Aorta (tissue), 5 donors: ENCODE measurements at places on chromosomes 2 and 18. TPM values are rescaled to one million over a fixed set of nuclear protein-coding genes. Genes with fewer than 3 reads are reported as not detected.
A peak's percentile ranks its signal among the peaks of the same experiment; 100 is the strongest.

- no peak for DNase-seq
These were observed 2173.5 kb upstream of the PIK3C3 start for GRCh38 chr18:39781565-39781964.

GRCh38 chr2:150690870-150691269, 203.4 kb upstream of the RND3 start:
- no peak for DNase-seq

DNA sequence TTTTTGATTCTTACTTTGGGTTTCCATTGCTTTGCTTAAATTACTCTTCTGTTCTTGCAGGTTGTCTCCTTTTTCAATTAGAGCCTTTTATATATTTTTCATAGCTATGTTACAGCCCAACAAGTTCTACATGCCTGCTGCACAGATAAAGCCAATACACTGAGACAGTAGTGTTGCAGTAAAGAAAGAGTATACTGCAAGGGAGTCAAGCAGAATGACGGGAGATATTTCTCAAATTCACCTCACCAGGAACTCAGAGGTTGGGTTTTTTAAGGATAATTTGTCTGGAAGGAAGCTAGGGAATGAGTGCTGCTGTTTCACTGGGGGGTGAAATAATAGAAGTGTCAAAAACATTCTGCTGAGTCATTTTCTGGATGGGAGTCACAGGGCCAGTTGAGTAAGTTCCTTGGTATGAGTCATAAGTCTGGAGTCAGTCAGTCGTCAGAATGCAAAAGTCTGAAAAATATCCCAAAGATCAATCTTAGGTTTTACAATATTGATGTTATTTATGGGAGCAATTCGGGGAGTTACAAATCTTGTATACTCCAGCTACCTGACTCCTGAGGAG, 193.0 kb upstream of the RGPD4 start:
- DNase-seq, result no peak

GRCh38 chr2:239736358-239737143, 288.6 kb downstream of the NDUFA10 start:
- DNase-seq, result no peak

- DNase-seq, result no peak
These were observed 56.5 kb downstream of the TCF7L1 start for GRCh38 chr2:85189606-85190270.

GRCh38 chr2:174618179-174618578, 20.6 kb upstream of the WIPF1 start:
- DNase-seq, result no peak

GRCh38 chr2:71720596-71721361, 267.4 kb downstream of the DYSF start:
- DNase-seq, result no peak

DNA sequence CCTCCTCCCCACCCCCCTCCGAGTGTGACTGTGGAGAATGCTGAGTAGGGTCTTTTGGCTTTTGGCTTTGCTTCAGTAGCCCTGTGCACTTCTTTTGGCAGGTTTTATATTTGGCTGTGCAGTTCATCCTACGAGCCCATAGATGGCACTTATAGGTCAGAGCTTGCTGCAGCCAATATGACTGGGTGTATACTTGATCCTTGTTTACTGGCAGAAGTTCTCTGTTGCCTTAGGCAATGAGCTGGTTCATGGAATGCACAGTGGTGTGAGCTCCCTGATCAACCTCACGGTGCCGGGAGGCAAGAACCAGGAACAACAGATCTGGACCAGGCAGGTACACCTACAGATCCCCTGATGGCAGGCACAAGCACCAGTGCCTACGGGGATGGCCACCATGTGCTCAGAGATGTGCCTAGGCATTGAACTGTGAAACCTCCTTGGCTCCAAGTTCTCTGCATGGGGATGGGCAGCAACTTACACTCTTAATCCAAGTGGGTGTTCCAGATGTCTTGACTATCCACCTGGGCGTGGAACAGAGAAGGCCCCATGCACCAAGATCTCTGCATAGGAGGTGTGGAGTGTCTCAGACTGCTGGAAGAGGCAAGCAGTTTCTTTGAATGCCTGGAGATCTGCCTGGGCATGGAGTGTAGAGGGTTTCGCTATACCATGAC, 190.4 kb downstream of the KIAA1328 start:
- no peak for DNase-seq

GRCh38 chr18:63197246-63197869, 122.2 kb downstream of the BCL2 start:
- DNase-seq, result no peak

- DNase-seq, result no peak
These were observed 1.2 kb downstream of the PCARE start for GRCh38 chr2:29072971-29073725.

GRCh38 chr2:204888222-204888621, 342.9 kb downstream of the PARD3B start:
- DNase-seq, result no peak

GRCh38 chr2:180790891-180791290, 189.5 kb upstream of the UBE2E3 start:
- no peak for DNase-seq

- no peak for DNase-seq
These were observed 35.9 kb downstream of the SOWAHC start for GRCh38 chr2:109649736-109650695.

DNA sequence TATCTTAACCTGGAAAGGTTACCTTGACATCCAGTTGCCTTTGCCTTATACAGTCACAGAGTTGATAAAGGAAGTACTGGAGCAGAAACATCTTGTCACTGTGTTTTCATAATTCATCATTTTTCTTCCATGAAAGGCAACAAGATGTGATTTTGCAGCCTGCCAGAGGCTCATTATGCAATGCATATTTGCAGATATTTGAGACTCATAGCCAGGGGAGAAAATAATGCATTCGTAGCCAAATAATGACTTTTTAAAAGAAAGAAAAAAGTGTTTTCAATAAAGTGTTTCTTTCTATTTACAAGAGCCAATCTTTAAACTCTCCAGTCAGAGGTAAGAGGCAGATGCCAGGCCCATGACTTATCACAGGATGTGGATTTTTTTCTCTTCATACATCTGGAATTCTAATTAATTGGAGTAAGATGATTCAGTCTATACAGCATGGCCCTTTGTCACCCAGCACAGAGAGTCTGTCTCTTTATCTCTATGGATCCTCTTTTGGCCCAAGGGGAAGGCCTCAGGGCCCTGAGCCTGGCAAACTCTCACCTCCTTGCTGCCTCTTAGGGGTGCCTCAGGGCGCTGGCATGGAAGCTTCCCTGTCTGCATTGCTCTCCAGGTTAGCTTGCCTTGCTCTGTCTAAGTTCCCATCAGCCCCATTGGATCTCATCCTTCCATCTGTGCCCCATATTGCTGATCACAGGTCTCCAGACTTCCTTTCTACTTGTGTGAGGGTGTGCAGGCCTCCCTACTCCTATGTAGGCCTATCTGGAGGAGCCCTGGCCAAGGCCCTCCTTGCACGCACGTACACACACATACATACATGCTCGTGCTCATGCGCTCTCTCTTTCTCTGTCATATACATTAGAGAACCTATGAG, 247.7 kb downstream of the TPGS2 start:
- no peak for DNase-seq

- no peak for DNase-seq
These were observed 11.3 kb upstream of the DPP4 start for GRCh38 chr2:162085090-162085891.

DNA sequence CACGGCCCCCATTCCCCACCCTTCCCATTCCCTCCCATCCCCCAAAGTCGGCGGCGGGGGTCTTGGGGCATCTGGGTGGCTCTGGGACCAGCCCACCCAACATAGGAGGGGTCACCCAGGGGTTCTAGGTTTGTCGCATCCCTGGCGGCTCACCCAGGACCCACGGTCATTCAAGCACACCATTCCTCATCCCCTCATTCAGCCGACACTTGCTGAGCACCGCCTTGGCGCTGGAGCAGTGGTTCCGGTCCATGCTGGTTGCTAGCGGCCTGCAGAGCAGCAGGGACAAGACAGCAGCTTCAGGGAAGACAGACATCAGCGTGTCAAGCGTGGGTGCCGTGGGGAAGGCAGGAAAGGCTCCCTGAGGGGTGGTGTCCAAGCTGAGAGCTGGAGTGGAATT, 50.5 kb upstream of the OTOS start:
- DNase-seq, result peak; percentile 36

- DNase-seq, result no peak
These were observed 74.2 kb downstream of the VWA3B start for GRCh38 chr2:98161186-98161585.

- DNase-seq, result no peak
These were observed 77.2 kb upstream of the FIGN start for GRCh38 chr2:163812926-163813520.

- DNase-seq, result no peak
These were observed 1162.7 kb upstream of the ZEB2 start for GRCh38 chr2:145682546-145683157.

GRCh38 chr2:11073251-11073650, 82.0 kb upstream of the SLC66A3 start:
- no peak for DNase-seq

The ABCG8 gene
- total RNA-seq, result not detected

The SPP2 gene
- total RNA-seq, result not detected

The CHRNG gene
- total RNA-seq, result not detected

The HSBP1L1 gene
- total RNA-seq, result 7.9 TPM

The ATOH8 gene
- total RNA-seq, result 68.5 TPM

The VWA3B gene
- total RNA-seq, result 1.0 TPM

The IWS1 gene
- total RNA-seq, result 40.2 TPM

The INHBB gene
- total RNA-seq, result 21.9 TPM

The NAT8 gene
- total RNA-seq, result not detected

The TMEFF2 gene
- not detected for total RNA-seq

The PPM1B gene
- 75.6 TPM for total RNA-seq

The CRYGA gene
- not detected for total RNA-seq
